ENCODE measurements at places on chromosomes 2 and 18.
A peak's percentile ranks its signal among the peaks of the same experiment; 100 is the strongest.

- DNase-seq = no peak
Measured at GRCh38 chr2:149650006-149650405, 62.4 kb upstream of the MMADHC start.

- peak; percentile 81 for DNase-seq
Measured at GRCh38 chr2:1830936-1831619, 86.8 kb upstream of the PXDN start.

- no peak for DNase-seq
Measured at GRCh38 chr2:109562421-109562820, 51.3 kb downstream of the SEPTIN10 start.

DNA sequence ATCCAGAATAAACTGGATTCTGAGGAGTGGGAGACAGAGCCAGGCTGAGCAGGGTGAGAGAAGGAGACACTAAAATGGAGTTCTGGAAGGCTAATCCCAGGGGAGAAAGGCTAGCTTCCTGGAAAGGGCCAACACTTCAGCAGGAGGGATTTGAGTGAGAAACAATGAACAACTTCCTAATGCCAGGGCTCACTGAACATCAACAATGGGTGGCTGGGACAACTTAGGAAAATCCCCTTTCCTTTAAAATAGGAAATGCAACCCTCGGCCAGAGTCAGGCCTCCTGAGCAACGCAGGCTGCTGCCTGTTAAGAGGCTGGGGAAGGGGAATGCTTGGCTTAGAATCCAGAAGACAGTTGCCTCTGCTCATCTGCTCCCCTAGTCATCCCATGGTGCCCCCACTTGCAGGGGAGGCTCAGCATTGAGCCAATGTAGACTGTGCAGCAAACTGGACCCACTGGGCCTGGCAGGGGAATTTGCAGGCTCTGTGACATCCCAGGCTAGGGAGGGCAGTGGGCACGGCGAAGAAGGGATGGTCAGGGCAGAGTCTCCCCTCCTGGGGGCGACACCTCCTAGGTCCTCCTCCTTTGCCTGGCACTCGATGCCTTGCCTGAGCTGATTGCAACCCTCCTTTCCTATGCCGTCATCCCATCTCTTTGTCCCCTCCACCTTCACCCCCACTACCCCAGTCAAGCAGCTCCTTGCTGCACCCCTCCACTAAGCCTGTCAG, 182.5 kb downstream of the TNS1 start:
- DNase-seq = no peak

GRCh38 chr2:74024216-74024615, 39.5 kb downstream of the TET3 start:
- no peak for DNase-seq

DNA sequence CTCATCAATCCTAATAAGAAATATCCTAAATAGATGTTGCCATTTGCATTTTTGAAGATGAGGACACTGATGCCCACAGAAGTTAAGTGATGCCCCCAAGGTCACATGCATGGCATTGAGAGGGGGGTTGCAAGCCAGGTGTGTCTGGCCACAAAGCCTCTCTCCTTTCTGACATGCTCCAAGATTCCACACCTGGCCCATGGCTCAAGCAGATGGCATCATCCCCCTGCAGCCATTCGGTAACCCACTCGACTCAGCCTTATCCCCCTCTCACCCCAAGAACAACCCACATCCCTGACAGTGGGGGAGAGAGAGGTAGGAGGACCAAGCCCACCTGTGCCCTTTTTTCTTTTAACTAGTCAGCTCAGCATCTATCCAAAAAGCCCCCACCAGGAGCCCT, 16.5 kb upstream of the TEX51 start:
- DNase-seq = peak; percentile 68

GRCh38 chr2:81987370-81987769, 1682.8 kb upstream of the LRRTM1 start:
- no peak for DNase-seq

DNA sequence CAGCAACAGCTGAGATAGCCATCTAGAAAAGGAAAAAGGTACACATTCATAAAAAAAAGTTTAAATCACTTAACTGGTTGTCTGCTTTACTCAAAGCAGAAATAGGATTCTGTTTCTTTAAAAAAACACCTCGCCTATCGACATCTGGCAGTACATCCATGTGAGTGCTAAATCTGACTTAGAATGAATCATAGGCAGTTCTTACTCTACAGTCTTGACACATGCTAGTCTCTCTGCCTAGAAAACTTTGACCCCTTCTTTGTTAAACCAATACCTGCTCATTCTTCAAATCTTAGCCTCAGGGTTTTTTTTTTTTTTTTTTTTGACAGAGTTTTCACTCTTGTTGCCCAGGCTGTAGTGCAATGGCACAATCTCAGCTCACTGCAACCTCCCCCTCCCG, 37.1 kb upstream of the GPR75 start:
- DNase-seq = no peak

GRCh38 chr2:26464390-26465265, 13.3 kb downstream of the OTOF start:
- no peak for DNase-seq

DNA sequence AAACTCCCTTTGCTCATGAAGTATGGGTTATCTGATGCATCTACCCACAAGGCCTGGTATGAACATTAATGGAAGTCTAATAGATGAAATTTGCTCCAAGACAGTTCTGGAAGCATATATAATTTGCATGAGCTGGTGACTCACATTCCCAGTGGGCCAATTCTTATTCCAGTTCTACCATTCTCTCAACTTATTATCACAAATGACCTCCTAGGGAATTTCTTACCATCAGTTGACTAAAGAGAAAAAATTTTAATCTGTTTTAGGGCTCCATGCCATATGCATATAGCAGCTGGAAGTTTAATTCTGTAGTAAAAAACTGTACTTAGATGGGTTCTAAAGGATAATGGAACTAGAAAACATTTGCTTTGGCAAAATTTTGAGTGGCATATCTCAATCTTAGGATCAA, 165.2 kb upstream of the COL3A1 start:
- no peak for DNase-seq

DNA sequence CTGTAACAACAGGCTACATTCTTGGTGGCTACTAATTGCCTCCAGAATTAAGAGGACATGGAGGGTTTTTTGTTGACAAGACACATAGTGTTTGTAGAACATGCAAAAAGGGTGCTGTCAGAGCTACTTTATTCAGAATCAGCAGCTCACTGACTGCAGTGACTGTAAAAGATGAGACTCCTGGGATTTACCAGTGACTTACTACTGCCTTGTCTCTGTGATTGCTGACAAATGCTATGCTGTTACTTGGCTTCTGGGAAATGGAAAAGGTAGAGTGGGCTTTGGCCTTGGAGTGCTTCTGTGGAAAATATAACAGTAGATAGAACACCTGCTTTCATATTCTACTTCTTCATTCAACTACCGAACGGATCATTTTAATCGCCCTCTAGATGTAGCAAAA, 47.8 kb downstream of the GREB1L start:
- no peak for DNase-seq

GRCh38 chr2:150150144-150150543, 337.3 kb downstream of the RND3 start:
- no peak for DNase-seq

GRCh38 chr18:79933765-79934164, 17.7 kb downstream of the SLC66A2 start:
- DNase-seq = peak; percentile 36

- DNase-seq = no peak
Measured at GRCh38 chr2:121777699-121778058, 22.2 kb downstream of the TSN start.

DNA sequence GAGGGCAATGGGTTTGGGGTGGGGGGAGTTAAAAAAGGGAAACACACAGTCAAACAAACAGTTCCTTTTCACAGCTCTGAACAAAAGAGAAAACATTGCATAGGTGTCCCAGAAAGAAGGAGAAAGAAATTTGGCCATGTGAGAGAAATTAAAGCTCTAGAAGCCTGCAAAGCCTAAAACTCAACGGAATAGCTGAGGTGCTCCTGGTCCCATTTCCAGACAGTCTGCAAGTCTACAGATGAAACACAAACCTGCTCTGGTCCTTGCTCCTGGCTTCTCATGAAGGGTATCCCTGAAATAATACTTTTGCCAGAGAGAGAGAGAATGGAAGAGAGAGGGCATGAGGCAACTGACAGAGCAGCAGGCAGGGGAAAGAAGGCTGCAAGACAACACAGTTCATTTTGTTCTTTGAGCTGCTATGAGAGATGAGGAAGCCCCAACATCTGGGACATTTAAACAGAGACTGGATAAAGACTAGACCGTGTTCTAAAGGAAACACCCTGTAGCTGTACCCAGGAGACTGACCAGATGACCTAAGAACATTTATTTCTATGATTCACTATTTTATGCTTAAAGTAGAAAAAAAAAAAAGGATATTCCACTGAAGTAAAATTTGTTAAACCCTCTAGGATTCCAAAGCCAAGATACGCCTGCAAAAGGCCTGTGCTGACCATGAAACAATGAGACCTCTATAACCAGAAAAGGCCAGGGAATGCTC, 57.3 kb upstream of the CYP26B1 start:
- DNase-seq = no peak

GRCh38 chr2:86790676-86791572, at the start of gene CD8A:
TSS of gene CD8A (minus strand) at chr2:86790913. CDS start at chr2:86790825, 88 bp downstream.
- DNase-seq = no peak

- no peak for DNase-seq
Measured at GRCh38 chr18:36477776-36478175, 180.3 kb downstream of the FHOD3 start.

DNA sequence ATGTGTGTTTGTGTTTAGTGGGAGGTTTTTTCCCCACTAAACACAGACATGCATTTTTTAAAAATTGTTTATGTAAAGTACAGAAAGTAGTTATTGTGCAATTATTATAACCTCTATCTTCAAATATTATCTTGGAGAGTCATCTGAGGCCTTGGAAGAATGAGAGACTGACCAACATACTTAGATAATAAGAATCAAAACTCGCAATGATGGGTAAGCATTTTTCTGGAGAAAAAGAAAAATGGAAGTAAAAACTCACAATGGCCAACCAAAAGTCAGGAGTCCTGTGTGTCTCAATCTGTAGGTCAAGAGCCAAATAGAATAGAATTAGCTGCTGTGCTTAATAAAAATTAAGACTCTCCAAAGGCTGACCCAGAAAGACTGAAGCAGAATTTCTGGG, 43.0 kb downstream of the MEMO1 start:
- DNase-seq = no peak

DNA sequence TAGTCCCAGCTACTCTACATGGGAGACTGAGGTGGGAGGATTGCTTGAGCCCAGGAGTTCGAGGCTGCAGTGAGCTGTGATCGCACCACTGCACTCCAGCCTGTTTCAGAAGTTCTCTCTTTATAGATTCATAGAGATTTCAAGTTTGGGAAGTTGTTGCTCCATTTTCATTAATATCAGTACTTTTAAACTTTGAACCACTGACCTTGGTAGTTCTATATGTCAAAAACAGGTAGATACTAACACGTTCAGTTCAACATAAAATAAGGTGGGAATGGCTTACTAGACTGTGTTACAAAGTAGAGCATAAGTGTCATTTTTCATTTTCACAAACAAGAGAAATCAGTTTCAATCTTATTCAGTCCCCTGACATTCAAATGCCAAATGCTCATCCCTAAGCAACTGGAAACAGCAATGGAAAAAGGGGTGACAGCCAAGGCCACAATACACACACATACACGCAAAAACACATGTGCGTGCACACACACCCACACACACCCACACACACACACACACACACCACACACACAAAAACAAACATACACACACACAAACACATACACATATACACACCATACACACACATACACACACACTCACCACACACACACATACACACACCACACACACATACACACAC, 71.7 kb downstream of the PIEZO2 start:
- DNase-seq = no peak

GRCh38 chr18:59878644-59879043, 21.2 kb upstream of the PMAIP1 start:
- no peak for DNase-seq

- DNase-seq = peak; percentile 36
Measured at GRCh38 chr2:218839430-218839829, 7.8 kb upstream of the PRKAG3 start.

DNA sequence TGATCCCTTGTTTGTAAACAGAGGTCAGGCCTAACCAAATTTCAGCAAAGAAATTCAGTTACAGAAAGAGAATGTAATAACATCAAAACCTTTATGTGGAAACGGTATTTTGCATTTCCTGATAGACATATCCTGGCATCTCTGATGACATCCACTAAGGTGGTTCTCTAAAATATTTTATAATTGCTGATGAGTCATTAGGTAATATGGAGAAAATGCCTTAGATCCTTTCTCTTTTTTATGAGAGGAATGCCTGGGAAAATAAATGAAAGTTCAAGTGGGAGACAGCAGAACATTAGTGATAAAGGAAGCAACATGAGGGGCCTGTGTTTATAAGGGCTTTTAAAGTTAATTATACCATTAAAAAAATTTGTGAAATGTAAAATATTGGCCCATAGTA, 72.6 kb downstream of the PLCL1 start:
- DNase-seq = no peak

DNA sequence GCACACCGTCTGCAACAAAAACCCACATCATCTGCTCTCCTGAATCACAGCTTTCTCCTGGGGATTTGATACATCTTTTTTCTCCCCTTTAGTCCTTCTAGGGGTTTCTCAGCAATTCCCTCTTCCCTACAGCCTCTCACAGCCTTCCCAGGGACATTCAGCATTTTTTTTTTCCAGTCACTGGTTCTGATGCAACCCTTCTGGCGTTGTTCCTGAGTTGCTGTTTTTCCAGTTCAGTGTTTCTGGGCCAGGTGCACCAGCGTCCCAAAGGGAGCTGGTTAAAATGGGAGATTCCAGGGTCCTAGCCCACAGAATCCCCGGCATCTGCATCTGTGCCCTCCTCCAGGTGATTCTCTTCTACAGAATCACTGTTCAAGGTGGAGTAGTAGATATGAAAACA, 36.1 kb downstream of the ADCY3 start:
- no peak for DNase-seq

GRCh38 chr2:102547462-102547861, 71.9 kb upstream of the SLC9A2 start:
- DNase-seq = no peak

- no peak for DNase-seq
Measured at GRCh38 chr18:75884728-75885127, 457.2 kb upstream of the SMIM21 start.

GRCh38 chr2:146873646-146874259, 971.1 kb upstream of the ACVR2A start:
- DNase-seq = no peak

- no peak for DNase-seq
Measured at GRCh38 chr2:222877556-222878300, 16.9 kb downstream of the ACSL3 start.

DNA sequence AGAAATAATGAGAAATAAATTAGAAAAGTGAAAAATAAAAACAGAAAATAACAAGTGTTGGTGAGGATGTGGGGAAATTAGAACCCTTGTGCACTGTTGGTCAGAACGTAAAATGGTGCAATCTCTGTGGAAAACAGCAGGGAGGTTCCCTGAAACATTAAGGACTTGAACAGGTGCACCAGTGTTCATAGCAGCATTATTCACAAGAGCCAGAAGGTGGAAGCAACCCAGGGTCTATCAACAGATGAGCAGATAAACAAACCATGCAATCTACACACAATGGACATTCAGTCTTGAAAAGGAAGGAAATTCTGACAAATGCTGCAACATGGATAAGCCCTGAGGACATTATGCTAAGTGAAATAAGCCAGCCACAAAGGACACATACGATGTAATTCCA, 58.2 kb upstream of the TFCP2L1 start:
- no peak for DNase-seq

Measured in coronary artery (tissue), 2 donors.